Amniotic stem cell (primary cell): ENCODE measurements at places on chromosomes 4 and X.

DNA sequence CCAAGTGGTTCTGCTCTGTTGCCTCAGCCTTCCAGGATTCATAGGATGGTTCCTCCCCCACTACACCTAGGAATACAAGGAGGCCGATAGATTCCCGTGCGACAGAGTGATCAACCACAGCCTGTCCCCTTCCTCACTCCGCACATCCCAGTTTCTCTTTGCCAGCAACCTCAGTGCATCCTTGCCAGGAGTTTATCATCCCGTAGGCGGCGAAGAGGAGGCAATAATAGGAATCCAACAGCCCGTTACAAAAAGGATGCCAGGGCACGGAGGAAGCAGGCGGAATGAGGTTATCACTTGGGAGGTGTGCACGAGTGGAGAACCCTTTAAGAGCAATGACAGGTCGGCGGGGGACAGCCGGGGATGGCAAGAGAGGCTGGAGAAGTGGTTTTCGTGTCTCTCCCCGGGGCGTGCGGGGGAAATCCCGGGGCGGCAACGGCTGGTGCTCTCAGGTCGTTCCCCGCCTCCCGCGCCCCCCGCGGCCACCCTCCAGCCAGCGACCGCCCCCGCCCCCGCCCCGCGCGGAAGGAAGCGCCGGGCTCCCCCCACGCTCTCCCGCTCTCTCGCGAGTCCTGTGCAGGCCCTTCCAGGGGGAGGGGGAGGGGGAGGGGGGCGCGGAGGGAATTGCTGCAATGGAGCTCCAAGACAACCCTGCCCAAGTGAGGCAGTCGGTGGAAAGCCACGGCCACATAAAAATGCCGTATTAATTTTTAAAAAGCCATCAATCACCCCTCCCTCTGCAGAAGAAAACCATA, 1.6 kb downstream of the PPP3CA start:
- DNase-seq = no peak

DNA sequence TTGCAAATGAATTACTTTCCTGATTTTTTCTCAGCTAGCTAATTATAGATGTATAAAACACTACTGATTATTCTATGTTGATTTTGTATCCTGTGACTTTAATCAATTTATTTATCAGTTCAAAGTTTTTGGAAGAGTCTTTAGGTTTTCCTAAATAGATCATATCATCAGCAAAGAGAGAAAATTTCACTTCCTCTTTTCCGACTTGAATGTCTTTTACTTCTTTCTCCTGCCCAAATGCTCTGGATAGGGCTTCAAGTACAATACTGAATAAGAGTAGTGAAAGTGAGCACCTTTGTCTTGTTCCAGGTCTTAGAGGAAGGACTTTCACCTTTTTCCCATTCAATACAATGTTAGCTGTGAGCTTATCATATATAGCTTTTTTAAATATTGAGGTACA, 417.9 kb downstream of the PDGFC start:
- no peak for DNase-seq

GRCh38 chr4:105147553-105148161, 981 bp downstream of the TET2 start:
- DNase-seq = no peak

- DNase-seq = no peak
Measured at GRCh38 chr4:35250331-35250730, 994.0 kb downstream of the ARAP2 start.

DNA sequence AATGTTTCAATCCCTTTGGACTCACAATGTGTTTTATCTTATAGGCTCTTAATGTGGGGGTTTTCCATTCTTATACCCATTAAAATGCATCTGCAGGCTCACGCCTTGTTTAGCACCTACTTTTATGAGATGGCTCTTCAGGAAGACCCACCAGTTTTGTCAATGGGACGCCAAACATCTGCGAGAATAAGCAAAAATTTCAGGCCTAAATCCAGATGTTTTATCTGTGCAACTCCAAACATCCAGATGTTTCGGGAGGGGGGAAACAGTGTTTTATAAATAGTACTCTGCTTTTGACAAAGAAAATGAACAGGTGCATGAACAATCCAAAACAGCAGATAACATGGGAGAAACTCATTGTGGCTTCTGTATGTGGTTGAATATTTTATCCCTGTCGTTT, 342.8 kb downstream of the DHX15 start:
- DNase-seq = no peak

GRCh38 chrX:38262715-38263620, 42.3 kb upstream of the SRPX start:
- DNase-seq = peak; percentile 8

DNA sequence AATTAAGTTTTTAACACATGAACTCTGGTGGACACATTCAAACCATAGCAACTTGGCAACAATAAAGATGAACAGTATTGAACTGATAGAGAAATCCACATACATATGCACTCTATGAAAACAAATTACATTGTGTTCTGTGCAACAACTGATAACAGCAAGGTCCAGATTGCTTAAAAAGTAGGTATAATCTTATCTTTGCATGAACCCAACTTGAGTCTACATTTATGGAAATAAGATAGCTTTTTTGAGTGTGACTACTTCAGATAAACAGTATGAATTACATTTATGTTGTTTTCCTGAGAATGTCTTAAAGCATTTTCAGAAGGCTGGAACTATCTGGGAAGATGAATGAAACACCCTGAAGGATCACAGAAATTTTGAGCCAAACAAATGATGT, 212.6 kb upstream of the GK2 start:
- no peak for DNase-seq
